ENCODE measurements at places on chromosomes 16 and 17.

GRCh38 chr17:63337579-63337978, 108.5 kb downstream of the CYB561 start:
- no peak for DNase-seq

DNA sequence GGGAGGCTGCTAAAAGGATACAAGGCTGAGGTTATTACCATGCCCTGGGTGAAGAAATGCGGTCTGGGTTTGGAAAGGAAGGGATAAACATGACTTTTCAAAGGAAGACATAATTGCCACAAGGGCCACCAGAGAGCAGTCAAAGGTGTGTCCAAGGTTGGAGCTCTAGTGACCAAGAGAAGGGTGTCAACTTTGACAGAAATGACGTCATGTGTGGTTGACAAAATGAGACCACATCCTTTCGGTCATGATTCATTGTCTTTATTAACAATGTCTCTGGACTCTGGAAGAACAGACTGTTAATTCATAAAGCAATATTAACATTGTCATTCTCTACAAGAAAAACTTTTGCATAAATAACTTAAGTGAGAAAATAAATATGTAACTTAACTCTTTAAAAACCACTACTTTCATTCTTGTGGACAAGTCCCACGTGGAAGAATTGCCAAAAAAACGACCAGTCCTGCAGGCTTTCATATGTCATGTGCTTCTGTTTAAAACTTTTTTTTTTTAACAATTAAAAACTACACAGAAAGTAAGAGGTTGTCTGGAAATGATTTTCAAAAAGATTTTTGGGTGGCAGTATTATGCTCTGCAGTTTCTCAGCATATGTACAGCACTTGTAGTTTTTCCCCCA, 5.0 kb downstream of the SOST start:
- no peak for DNase-seq

DNA sequence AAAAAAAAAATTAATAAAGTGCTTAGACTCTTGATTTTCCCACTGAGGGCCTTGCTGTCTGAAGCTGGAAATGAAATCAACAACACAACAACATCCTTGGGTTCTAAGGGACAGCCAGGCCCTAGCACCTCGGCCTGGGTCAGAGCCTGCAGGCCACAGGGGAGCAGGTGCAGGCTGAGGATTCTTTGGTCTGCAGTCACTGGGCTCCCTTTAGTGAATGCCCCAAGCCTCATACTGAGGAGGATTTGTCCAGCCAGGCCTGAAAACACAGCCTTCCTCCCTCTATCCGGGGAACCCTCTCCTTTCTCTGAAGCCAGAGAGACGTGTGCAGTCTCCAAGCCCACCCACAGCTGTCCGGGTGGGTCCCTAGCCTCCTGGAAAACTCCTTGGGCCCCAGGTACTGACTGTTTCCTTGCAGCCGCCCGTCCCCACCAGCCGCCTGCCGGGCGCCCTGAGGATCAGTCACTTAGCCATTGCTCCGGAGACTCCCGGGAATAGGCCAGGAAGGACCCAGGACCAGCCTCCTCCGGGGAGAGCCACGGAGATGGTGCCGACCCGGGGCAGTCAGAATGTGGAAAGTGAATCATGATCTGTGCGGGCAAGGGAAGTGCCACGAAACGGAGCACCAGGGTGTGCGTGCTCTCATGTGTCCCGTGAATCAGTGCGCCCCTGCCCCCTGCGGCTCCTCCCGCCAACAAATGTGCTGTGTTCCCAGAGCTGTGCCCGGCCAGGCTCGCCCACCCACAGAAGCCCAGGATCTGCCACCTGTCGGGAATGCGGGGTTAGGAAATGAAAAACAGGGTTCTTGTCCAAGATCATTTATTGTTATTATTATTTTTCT, 91.0 kb downstream of the RTN4RL1 start:
- DNase-seq: no peak

DNA sequence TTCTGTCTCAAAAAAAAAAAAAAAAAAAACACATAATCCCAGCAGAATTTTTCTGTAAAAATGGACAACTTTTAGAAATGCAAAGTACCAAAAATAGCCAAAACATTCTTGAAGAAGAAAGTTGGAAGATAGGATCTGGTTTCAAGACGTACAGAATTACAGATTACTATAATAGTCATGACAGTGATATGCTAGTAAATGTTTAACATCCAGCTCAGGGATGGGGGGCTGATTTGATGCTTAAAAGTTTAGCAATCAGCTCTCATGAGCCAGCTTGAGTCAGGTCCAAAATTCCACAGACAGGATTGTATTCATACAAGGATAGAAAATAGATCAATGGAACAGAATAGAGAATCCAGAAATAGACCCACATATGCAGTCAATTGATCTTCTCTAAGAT, 100.5 kb downstream of the CYB561 start:
- no peak for DNase-seq

DNA sequence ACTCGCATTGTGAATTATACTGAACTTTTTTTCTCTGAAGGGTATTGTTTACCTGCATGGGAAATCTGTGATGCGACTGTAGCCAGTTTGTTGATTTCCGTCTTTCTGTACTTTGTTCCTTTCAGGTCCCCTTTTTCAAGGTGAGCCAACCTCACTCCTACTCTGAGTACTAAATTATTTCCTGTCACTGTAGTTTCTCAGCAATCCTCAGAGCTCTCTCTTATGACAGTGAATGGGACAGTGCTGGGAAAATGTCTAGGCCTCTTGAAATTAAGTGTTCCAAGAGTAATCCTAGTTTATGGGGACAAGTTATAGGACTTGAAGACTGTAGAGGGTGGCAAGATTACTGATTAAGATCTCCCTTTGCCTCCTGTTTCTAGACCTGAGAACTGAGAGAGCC, 167.6 kb downstream of the CNTNAP4 start:
- no peak for DNase-seq

DNA sequence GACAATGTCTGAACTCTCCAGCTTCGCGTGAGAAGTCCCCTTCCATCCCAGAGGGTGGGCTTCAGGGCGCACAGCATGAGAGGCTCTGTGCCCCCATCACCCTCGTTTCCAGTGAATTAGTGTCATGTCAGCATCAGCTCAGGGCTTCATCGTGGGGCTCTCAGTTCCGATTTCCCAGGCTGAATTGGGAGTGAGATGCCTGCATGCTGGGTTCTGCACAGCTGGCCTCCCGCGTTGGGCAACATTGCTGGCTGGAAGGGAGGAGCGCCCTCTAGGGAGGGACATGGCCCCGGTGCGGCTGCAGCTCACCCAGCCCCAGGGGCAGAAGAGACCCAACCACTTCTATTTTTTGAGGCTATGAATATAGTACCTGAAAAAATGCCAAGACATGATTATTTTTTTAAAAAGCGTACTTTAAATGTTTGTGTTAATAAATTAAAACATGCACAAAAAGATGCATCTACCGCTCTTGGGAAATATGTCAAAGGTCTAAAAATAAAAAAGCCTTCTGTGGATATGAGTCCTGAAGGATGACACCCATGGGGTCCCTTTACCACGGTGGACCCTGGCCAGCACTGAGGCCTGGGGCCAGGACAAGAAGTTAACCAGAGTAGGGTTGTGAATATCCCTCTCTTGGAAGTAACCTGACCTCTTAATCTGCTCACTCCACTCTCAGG, 10.5 kb upstream of the ITGAD start:
- peak; percentile 10 for DNase-seq

- no peak for DNase-seq
Observed at GRCh38 chr17:13182450-13182849, 164.6 kb upstream of the ELAC2 start.

DNA sequence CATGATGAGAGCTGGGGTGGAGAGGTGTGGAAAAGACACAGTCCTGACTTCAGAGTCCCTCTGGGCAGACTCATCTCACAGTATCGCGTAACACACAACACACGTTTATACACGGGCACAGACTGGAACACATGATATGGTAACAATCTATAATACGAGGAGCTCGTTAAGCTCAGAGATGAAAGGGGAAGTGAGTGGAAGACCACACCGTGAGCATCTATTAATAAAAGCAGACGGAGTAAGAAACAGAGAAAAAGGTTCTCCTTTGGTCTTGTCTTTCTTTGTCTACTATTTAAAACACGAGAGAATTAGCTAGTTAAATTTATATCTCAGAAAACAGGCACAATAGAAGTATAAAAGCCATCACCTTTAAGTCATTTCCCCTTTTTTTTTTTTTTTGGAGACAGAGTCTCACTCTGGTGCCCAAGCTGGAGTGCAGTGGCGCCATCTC, 13.5 kb downstream of the ANKRD11 start:
- no peak for DNase-seq

Measured in stimulated activated CD4-positive, alpha-beta T cell treated with anti-CD3 and anti-CD28 coated beads, Interleukin-1b, Interleukin-23, amount 100 ng/mL, for 1 hour (primary cell).